Adrenal gland (tissue), 19 donors: ENCODE measurements at places on chromosomes 6 and 20.

DNA sequence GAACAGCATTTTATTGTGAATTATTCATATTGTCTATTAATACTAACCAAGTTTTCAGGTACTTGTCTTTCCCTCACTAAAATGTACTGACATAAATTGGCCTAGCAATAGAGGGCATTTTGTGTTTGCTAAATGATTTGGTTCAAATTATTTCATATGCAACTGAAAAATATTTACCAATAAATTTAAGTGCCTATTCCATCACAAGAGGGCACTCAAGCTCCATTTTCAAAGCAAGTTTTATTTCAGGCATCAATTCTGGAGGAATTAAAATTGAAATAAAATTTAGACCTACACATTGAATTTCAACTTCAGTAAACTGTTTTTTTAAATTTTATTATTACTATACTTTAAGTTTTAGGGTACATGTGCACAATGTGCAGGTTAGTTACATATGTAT lies 114.3 kb upstream of the SYNCRIP start:
- no peaks in the 10 kb centered on the region for H3K36me3 ChIP-seq
- H3K4me1 ChIP-seq = no peaks in the 10 kb centered on the region
- DNase-seq = no peak
- H3K27ac ChIP-seq = no peak overlapping the region
- H3K27me3 ChIP-seq = no peaks in the 10 kb centered on the region

- no peaks in the 10 kb centered on the region for H3K36me3 ChIP-seq
- H3K27ac ChIP-seq = no peak overlapping the region
- no peaks in the 10 kb centered on the region for H3K27me3 ChIP-seq
These were observed 15.8 kb upstream of the ENPP5 start for GRCh38 chr6:46186583-46186982.

GRCh38 chr20:63794614-63795013 lies 36.5 kb downstream of the ZBTB46 start:
- H3K36me3 ChIP-seq = no peaks in the 10 kb centered on the region
- H3K4me3 ChIP-seq = no peak overlapping the region
- no peak for DNase-seq
- H3K27ac ChIP-seq = no peak overlapping the region

DNA sequence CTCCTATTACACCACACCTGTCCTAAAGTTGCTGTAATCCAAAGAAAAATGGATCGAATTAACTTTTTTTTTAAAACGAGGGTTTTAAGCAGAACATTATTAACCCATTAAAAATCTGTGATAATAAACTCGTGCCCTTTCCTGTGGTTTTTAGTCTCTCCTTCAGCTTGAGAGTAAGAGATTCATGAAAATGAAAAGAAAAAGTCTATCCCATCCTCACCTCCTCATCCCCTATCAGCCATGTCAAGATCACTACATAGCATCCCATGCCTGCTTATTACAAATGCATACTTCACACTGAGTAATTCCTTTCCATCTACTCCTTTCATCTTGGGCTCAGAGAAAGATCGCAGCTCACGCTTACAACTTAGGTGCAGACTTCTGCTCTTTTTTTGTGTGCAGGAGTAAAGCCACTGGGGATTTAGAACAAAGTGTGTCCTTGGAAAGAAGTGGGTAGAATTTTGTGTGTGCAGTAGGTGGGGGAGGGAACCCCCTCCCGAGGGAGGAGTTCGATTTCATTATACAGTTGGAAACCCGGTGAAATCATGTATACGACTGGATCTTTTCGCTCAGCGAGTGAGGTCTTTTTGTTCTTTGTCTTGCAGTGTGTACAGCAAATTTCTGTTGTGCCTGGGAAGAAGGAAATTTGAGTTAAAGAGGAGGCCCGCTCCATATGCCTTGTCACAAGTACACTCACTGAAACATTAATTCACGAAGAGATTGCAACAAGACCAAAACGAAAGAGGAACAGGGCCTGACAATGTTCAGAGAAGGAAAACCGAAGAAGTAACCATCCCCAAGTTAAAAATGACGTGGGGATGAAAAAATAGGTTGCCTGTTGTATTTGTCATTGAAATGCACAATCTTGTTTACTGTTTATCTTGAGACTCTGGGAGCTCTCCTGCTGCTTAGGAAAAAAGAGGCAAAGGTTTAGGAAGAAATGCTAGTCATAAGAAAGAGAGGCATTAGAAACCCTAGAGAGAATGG lies 146.5 kb upstream of the ZNF217 start:
- H3K27me3 ChIP-seq = no peaks in the 10 kb centered on the region
- H3K4me1 ChIP-seq = no peaks in the 10 kb centered on the region
- DNase-seq = no peak
- no peak overlapping the region for H3K4me3 ChIP-seq
- H3K36me3 ChIP-seq = no peaks in the 10 kb centered on the region

DNA sequence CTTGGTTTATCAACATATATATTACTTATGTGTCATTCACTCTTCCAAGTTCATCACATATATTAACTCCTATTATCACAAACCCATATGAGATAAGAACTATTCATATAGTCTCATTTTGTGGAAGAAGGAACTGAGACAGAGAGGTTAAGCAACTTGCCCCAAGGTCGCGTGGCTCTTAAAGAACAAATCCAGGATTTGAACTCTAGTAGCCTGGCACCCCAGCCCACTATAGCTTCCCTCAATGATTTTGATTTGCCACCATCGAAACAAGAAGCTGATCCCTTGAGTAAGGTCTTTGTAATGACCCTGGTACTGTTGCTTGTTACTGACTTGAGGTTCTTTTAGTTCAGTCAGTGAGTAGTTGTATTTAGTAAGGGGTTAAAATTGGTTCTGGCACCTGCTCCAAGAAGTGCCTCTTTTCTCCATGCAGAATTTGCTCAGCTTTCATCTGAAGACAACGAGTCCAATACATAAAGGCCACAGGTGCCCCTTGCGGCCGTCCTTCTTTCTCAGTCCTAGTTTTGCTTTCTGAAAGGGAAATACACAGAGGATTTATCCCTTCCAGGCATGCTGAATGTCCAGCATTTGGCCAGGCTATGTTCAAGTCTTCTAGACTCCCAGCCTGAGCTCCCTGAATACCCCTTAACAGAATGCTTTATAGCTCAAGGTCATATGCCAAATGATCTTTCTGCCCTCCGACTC lies 253.0 kb downstream of the TBC1D7 start:
- no peak overlapping the region for H3K4me3 ChIP-seq
- DNase-seq = no peak
- H3K27ac ChIP-seq = no peak overlapping the region
- H3K4me1 ChIP-seq = no peaks in the 10 kb centered on the region
- no peaks in the 10 kb centered on the region for H3K27me3 ChIP-seq

DNA sequence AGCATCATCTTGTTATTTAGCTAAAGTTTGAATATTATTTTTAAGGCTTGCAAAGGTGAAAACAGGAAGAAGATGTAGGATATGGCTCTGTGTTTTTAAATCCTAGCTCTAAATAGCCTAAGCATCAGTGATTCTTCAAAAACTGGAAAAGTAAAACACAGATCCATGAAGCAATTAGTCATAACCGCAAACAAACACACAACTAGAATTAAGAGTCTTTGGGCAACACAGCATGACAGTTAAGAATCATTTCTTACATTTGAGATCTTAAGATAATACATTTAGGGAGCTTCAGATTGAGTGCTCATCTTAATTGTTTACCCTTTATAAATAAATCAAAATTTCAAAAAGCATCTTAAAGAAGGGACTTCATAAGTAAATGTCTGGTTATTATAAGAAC lies 115.8 kb upstream of the MAP7 start:
- no peak overlapping the region for H3K4me3 ChIP-seq
- no peak for DNase-seq
- no peaks in the 10 kb centered on the region for H3K27me3 ChIP-seq

- no peaks in the 10 kb centered on the region for H3K27me3 ChIP-seq
- H3K4me3 ChIP-seq = no peak overlapping the region
- no peaks in the 10 kb centered on the region for H3K36me3 ChIP-seq
- no peak overlapping the region for H3K27ac ChIP-seq
These were observed 61.9 kb upstream of the ELOVL5 start for GRCh38 chr6:53410508-53411258.

DNA sequence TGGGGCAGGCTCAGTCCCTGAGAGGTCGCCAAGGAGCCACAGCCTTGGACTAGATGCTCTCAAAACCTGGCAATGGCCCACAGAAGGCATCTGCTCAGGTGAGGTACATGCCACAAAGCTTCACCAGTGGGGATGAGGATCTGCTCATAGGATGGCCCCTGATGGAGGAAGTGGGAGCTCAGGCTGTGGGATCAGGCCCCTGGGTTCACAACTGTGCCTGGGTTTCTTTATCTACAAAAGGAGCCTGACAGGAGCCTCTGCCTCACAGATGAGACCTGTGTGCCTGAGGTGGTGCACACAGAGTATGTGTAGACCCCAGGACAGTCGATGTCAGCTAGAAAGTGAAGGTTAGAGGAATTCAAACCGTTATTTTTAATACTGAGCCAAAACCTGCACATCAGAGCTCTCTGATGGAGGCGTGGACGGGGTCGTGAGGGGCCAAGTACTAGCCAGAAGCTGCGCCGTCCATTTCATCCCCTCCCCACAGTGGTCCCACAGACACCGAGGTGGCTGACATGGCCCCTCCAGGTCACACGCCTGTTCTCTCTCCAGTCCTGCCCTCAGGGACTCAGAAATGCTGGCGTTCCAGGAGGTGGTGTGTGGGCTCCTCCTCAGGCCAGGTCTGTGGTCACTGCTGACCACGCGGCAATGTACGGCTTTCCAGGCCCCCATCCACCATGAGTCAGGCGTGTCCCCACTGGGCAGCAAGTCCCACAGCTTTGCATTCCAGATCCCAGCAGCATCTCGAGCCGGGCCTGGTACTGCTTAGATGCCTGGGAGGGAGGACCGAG lies 33.3 kb downstream of the NTSR1 start:
- H3K36me3 ChIP-seq = no peaks in the 10 kb centered on the region
- no peak for DNase-seq
- H3K27ac ChIP-seq = no peak overlapping the region

- H3K27ac ChIP-seq = no peak overlapping the region
- no peak overlapping the region for H3K4me3 ChIP-seq
- H3K4me1 ChIP-seq = peaks cover 3% of the 10 kb centered on the region
- peaks cover 5% of the 10 kb centered on the region for H3K27me3 ChIP-seq
These were observed 7.6 kb downstream of the MYB start for GRCh38 chr6:135188718-135189117.

GRCh38 chr6:4130357-4130987 lies 4.9 kb downstream of the ECI2 start:
- no peaks in the 10 kb centered on the region for H3K36me3 ChIP-seq
- H3K27me3 ChIP-seq = no peaks in the 10 kb centered on the region
- H3K4me3 ChIP-seq = no peak overlapping the region
- peaks cover 19% of the 10 kb centered on the region for H3K4me1 ChIP-seq
- no peak overlapping the region for H3K27ac ChIP-seq

DNA sequence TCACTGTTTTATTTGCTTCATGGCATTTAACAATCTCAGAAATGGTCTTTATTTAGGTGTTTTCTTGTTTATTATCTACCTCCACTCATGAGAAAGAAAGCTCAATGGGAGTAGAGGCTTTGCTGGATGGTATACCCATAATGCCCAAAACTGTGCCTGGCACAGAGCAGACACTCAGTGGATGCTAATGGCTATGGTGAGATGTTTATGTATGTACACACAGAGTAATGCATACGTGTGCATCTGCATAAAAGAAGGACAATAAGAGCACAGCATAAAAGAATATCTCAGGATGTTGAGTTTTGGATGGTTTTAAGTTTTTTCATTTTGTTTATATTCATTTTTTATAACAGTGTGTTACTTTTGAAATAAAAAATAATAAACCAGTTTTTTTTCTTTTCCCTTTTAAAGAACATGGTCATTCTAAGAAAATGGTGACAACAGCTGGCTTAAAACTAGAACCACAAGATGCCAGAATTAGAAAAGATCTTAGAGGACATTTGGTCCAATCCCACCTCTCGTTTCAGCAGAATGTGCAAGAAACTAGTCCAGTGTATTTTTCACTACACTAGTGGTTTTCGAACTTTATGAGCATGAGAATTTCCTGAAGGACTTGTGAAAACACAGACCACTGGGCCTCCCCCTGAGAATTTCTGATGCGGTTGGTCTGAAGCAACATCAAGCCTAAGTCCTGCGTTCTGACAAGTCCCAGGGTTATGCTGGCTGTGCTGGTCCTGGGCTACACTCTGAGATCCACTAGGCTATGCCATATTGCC lies 131.9 kb downstream of the FYN start:
- H3K27ac ChIP-seq = no peak overlapping the region
- no peak for DNase-seq
- no peaks in the 10 kb centered on the region for H3K4me1 ChIP-seq
- H3K27me3 ChIP-seq = no peaks in the 10 kb centered on the region

GRCh38 chr6:38177882-38178583 lies 358.5 kb downstream of the ZFAND3 start:
- no peaks in the 10 kb centered on the region for H3K36me3 ChIP-seq
- H3K27me3 ChIP-seq = no peaks in the 10 kb centered on the region
- peak; percentile 38 for DNase-seq
- H3K4me3 ChIP-seq = no peak overlapping the region

DNA sequence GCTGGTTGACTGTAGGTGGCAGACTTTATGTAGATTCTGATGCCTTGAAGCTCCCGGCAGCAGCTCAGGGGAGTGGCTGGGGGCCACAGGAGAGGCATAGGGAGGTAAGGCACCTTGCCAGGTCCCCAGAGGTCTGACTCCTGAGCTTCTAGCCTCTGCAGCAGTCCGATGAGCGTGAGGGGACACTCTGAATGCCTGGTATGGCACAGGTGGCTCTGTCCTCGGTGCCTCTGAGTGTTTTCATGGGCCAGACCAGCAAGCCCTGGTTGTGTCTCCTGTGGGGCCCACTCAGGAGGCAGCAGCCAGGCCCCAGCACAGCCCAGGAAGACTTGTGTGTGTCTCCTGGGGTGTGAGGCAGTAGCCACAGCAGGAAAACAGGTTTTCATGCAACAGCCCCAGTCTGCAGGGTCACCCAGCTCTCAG lies 39.7 kb upstream of the IRF4 start:
- H3K36me3 ChIP-seq = no peaks in the 10 kb centered on the region
- H3K27me3 ChIP-seq = no peaks in the 10 kb centered on the region
- DNase-seq = no peak
- no peaks in the 10 kb centered on the region for H3K4me1 ChIP-seq
- H3K4me3 ChIP-seq = no peak overlapping the region

DNA sequence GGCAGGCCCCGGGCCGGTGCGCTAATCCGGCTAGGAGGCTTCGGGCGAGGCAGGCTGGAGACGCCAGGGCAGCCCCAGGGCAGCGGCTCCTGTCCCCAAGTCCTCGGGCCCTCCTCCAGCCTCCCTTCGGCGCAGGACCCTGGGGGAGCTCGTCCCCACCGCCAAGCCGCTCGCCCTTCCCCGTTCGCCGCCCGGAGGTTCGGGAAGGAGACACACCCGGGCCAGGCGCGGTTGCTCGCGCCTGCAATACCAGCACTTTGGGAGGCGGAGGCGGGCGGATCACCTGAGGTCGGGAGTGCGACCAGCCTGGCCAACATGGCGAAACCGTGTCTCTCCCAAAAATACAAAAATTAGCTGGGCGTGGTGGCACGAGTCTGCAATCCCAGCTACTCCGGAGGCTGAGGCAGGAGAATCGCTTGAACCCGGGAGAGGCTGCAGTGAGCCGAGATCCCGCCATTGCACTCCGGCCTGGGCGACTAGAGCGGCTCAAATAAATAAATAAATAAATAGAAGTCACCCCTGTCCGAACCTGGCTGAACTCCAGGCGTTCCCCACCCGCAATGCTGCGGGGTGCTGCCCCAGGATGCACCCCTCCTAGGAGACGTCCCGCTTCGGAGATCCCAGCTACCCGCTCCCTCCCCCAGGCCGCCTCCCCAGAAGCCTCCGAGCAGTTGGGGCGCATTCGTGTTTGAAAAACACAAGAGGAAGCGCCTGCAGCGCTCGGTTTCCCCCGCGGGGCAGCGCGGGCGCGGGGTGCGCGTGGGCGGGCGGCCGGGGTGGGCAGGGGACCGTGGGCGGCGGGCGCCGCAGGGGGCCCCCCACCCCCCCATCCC lies 27.5 kb downstream of the SERPINB9 start:
- DNase-seq = peak; percentile 52
- H3K4me3 ChIP-seq = no peak overlapping the region
- H3K36me3 ChIP-seq = no peaks in the 10 kb centered on the region
